ENCODE measurements at places on chromosomes 3 and 15.

GRCh38 chr15:65275728-65276126, 11.0 kb downstream of the PARP16 start:
- H3K4me3 ChIP-seq: no peak overlapping the region
- H3K4me1 ChIP-seq: no peaks in the 10 kb centered on the region
- no peak overlapping the region for H3K27ac ChIP-seq
- no peaks in the 10 kb centered on the region for H3K27me3 ChIP-seq
- H3K36me3 ChIP-seq: no peaks in the 10 kb centered on the region

DNA sequence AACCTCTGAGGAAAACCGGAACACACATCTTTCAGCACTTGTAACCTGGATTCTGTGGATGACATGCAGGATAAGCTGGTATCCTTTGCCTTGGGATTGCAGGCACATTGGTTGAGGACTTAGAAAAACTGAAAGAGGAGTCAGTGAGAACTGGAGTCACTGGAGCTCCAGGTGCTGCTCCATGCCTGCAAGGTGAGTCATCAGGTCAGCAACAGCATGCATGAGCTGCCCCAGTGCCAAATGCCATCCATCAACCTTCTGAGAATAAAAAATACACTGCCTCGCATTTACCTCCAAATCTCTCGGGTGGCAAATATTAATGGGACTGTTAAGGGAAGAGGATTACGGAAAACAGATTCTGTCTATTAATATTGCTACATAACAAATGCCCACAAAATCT, 729.1 kb downstream of the NTRK3 start:
- no peaks in the 10 kb centered on the region for H3K27me3 ChIP-seq
- H3K27ac ChIP-seq: no peak overlapping the region
- H3K36me3 ChIP-seq: no peaks in the 10 kb centered on the region
- H3K4me1 ChIP-seq: no peaks in the 10 kb centered on the region
- no peak for DNase-seq

DNA sequence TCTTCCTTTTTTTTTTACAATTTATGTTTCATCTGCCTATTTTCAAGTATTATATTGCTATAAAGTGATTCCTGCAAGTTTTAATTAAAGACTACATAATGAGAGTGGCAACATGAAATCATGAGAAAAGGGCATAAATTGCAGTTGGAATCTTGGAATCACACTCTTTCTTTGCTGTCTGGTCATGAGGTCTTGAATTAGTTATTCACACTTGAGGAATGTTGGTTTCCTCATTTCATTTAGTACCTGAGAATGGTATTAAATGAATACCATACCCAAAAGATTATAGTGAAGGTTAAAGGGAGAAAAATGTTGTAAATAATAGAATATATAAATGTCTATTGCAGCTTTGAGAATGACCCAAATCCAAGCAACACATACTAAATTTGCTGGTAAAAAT, 25.8 kb upstream of the CNTN3 start:
- H3K4me1 ChIP-seq: no peaks in the 10 kb centered on the region
- H3K36me3 ChIP-seq: no peaks in the 10 kb centered on the region
- H3K4me3 ChIP-seq: no peak overlapping the region
- no peaks in the 10 kb centered on the region for H3K27me3 ChIP-seq
- H3K27ac ChIP-seq: no peak overlapping the region

- no peaks in the 10 kb centered on the region for H3K4me1 ChIP-seq
- H3K27ac ChIP-seq: no peak overlapping the region
- H3K36me3 ChIP-seq: no peaks in the 10 kb centered on the region
- no peak overlapping the region for H3K4me3 ChIP-seq
- no peak for DNase-seq
Measured at GRCh38 chr3:94626573-94626972, 563.7 kb downstream of the NSUN3 start.

- no peaks in the 10 kb centered on the region for H3K36me3 ChIP-seq
- DNase-seq: no peak
- no peak overlapping the region for H3K27ac ChIP-seq
Measured at GRCh38 chr3:30286811-30287210, 319.6 kb upstream of the TGFBR2 start.

- H3K27me3 ChIP-seq: no peaks in the 10 kb centered on the region
- H3K4me1 ChIP-seq: peaks cover 12% of the 10 kb centered on the region
- peaks cover 13% of the 10 kb centered on the region for H3K36me3 ChIP-seq
Measured at GRCh38 chr15:64137226-64137833, 14.2 kb upstream of the SNX22 start.

DNA sequence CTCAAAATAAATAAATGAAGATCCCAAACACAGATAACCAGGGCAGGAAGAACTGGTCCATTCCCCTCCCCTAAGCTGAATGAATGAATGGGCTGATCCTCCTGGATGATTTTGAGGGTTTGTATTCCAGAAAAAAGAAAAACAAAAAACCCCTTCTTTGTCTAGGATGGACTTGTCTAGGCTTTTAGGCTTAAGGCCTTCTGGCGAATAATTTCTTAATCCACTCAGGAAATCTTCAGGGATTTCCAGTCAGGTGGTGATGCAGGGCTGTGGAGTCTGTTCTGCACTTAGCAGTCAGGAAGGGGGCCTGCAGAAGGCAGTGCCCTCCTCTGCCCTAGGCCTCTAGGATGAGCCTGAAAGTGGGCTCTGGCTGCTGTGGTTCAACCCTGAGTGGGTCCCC, 52.1 kb downstream of the BDH1 start:
- H3K27me3 ChIP-seq: no peaks in the 10 kb centered on the region
- no peak overlapping the region for H3K4me3 ChIP-seq
- no peaks in the 10 kb centered on the region for H3K4me1 ChIP-seq

Measured in upper lobe of left lung (tissue), 6 donors.